Daoy (cell line): ENCODE measurements at places on chromosomes 6 and 20. TPM values are rescaled to one million over a fixed set of nuclear protein-coding genes. Genes with fewer than 3 reads are reported as not detected.
A peak's percentile ranks its signal among the peaks of the same experiment; 100 is the strongest.

Gene BICRAL
- 2.4 and 3.0 TPM in 2 replicates for total RNA-seq

Gene KCNK15
- 1.3 TPM in 1 of 2 replicates, not detected in the other for total RNA-seq

Gene CTAGE9
- not detected in 2 replicates for total RNA-seq

DNA sequence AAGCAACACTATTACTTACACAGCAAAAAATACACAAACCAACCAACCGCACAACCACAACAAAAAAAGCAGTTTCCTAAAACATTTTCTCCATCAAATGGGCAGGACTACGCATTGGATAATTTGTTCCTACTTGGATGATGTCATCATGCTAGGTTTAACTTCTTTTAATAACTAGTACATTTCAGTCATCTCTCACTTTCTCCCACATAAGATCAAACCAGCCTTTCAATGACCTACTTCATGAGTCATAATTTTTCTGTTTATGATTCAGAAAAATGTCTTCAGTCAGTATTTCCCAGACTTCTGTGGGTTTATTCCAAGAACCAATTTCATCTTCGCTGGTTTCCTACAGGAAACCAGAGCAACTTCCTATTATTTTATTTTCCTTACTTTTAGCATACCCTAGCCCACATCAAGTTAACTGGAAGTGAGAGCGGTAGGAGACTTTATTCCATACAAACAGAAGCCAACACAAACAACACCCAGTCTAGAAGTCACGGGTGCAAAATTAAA is 134.2 kb downstream of the GMDS start:
- DNase-seq, result peak; percentile 45

DNA sequence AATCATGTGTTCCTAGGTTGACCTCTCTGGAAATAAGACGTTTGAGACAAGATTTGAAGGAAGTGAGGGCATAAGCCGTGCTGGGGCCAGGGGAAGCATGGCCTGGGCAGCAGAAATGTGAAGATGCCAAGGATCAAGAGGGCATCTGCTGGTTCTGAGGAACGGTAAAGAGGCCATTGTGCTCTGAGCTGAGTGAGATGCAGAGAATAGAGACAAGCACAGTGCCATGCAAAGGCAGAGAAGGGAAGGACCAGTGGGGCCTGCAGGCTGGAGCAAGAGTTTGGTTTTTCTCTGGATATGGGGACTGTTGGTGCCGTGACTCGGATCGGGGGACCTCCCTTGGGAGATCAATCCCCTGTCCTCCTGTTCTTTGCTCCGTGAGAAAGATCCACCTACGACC is 50.8 kb downstream of the SMPDL3A start:
- no peak for DNase-seq

GRCh38 chr6:94414041-94414440 is 994.7 kb upstream of the EPHA7 start:
- DNase-seq, result no peak

- DNase-seq, result peak; percentile 19
These were observed 57.6 kb downstream of the ZNF831 start for GRCh38 chr20:59221049-59221706.

DNA sequence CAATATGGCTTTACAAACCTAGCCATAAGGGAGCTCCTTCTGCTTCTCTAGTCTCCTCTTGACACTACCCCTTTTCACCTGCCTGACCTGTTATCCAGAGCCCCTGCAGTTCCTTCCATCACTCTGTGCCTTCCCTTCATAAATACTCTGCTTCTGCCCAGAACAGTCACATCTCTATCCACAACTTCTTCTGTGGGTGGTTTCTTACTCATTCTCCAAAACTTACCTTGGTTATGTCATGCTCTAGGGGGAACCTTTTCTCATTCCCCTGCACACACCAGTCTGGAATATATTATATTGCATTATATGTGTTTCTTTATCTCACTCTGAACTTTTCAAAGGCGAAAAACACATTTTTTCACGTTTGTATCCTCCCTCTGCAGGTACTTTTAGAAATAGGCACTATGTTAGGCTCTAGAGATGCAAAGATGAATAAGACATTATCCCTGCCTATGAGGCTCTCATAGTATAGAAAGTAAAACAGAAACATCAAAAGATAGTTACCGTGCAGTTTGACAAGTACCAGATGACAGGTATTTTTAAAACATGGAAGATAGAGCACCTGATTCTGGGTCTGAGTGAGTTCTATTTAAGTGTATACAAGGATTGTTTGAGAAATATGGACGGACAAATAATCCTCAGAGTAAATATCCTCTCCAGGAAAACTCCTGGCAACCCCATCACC is 51.5 kb downstream of the AIG1 start:
- no peak for DNase-seq

GRCh38 chr6:114989279-114989964 is 646.6 kb upstream of the HS3ST5 start:
- no peak for DNase-seq
